ENCODE measurements at places on chromosomes 5 and 9.

DNA sequence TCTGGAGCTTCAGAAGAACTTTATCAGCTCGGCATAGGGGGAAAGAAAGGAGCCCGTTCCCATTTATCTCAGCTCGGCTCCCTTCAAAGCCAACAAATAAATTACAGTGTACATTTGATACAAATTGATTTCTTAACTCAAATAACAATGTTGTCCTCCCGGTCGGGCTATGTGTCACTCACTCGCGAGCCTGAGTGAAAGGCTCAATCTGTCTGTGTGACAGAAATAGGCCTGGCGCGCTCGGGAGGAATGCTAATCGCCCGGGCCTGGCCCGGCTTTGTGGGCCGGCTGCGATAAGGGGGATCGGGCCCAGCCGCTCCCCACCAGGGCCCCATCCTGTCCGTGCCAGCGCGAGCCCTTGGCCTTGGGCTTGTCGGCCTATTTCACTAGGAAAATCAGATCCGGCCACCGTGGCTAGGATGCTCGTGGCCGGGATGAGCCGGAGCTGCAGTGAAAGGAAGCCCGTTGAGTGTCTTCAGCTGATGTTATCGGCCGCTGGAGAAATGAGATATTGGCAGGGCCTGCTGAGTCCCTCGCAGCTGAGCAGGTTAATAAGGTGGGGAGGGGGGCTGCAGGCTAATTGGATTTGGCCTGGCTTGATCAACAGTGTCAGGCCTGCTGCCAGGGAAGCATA is 258.7 kb downstream of the IRX1 start:
- no peak for DNase-seq

DNA sequence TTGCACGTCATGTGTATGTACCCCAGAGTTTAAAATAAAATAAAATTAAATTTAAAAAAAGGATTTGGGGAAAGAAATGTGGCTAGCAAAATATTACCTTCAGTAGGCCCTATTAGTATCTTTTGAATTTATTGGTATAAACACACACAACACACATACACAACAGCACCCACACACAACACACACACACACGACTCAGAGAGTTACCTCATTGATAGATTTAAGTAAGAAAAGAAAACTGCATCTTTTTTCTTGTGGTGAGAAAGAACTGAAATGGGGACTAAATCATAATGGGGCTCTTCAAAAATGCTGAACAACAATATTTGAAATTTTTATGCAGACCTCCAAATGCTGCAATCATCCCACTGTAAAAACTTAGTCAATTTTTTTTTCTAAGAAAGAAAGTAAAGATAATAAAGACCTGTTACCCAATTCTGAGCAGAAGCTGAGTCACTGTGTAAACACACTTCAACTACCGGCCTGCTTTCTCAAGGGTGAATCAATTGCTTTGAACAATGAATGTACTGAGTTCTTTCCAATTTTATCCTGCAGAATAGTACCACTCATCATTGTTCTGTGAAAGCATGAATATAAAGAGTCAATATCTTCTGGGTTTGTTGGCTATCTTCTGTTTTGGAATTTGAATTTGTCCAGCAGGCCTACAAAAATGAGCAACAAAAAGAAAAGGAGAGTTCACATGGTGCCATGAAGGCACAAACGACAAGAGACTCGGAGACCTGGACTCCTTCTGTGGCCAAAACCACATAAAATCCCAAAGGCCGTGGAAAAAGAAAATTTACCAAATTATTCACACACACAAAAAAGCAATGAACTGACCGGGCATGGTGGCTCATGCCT is 57.9 kb upstream of the CCNG1 start:
- DNase-seq = no peak

DNA sequence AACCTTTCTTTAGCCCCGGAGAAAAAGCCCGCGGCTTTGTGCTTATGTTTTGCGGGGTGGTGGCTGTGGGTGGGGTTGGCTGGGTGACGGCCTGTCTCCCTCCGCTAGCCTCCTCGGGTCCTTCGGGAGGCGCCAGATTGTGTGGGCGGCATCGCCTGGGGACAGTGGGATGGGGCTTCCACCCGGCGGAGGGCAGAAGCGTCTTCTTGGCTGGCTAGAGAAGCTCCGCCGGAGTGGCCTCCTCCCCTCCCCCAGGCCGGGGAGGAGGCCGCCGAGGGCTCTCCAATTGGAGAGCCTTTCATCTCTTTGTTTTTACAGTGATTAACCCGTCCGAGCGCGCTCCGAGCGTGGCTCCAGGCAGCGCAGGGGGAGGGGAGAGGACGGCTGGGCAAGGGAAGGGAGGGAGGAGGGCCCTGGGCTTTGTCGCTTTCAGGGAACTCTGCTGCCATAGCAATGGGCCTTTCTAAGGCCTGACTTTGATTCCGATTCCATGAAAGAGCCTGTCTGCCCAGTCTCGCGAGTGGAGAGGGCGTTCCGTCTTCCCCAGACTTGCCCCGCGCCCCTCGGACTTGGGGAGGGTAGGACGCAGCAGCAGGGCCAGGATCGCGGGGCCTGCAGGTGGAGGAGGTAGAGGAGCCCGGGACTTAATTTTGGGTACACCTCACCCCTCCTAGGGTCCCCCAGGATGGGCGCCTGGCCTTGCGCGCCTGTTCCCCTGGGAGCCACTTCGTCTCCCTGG is 36.7 kb upstream of the TIFAB start:
- DNase-seq = peak; percentile 16

- no peak for DNase-seq
Observed at GRCh38 chr5:43859309-43859708, 256.3 kb downstream of the NNT start.

DNA sequence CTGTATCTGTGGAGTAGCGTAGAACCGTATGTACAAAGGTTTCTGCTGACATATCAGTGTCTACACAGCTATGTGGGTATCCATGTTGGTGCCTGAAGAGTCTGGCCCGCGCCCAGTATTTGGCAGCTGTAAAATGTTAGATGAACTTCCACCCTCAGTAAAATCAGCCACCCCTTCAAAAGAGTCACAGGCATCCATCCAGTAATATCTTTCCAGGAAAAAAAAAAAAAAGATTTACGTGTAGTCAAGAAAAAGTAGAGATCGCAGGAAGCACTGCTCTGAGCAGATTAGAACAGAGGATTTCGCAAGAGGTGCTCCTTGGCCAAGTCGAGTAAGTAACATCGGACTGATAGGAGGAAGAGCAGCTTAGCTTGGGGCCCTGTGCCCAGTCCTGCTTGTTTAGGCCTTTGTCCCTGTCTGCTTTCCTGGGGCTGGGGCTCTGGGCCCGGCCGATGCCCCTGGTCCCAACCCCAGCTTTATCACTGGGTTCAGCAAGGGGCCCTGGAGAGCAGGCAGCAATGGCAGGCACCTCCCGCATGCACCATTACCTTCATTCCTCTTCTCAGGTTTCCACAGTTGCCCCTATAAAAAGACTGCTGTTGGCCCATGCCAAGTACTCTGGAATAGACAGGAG is 21.2 kb downstream of the DAPK1 start:
- no peak for DNase-seq

GRCh38 chr9:9341203-9341602 is 1271.6 kb downstream of the PTPRD start:
- no peak for DNase-seq

GRCh38 chr5:13498279-13498678 is 446.2 kb downstream of the DNAH5 start:
- DNase-seq = no peak

DNA sequence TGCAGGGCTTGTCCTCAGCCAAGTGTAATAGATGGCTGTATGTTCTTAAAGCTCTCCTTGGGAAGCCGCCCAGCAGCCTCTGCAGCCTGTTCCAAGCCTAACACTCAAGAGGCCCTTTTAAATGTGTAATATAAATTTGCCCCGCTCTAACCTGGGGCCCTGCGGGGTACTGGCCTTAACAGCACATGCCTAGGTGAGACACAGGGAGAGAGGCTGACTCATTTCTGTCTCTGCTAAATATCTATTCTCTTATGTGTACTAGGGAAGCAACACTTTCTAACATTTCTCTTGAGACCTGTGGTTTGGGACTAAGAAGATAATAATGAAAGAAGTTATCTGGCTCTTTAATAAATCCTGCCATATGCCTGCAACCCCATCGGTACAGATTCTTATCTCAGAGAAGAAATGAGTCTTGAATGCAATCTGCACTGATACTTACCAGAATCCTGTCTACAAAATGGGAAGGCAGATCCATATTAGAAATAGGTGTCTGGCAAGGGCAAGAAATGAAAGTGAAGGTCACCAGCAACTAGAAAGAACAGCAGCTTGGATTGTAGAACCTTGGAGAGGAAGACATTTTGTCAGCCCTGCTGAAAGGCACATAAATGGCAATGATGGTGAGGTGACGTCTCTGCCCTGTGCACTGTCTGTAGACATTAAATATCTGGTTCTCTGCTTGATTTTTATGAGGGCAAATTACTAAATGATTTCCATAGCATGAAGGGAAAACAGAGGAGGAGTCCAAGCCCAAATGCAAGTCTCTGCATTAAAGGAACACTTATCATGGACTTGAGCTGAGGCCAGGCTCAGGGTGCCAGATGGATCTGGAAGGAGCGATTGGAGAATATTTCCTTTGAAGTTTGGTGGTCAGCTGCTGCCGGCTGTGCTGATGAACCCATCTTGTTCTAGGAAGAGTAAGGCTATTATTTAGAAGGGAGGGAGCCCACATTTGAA is 14.5 kb upstream of the TGFBI start:
- no peak for DNase-seq

DNA sequence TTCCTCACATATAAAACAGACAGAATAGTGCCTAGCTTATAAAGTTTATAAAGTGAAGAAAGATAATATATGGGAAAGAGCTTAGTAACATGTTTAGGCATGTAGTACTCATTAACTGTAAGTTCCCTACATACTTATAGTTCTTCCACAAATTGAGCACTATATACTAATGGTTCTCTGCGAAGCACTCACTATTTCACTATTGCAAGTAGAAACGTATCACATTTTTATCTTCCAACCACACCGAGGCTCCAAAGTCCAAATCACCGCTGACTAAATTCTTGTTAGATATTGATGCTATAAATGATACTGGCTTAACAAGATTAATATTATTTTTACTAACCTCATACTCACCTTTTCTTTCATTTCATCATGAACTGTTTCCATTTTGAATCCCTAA is 61.0 kb downstream of the FBXW11 start:
- DNase-seq = no peak

DNA sequence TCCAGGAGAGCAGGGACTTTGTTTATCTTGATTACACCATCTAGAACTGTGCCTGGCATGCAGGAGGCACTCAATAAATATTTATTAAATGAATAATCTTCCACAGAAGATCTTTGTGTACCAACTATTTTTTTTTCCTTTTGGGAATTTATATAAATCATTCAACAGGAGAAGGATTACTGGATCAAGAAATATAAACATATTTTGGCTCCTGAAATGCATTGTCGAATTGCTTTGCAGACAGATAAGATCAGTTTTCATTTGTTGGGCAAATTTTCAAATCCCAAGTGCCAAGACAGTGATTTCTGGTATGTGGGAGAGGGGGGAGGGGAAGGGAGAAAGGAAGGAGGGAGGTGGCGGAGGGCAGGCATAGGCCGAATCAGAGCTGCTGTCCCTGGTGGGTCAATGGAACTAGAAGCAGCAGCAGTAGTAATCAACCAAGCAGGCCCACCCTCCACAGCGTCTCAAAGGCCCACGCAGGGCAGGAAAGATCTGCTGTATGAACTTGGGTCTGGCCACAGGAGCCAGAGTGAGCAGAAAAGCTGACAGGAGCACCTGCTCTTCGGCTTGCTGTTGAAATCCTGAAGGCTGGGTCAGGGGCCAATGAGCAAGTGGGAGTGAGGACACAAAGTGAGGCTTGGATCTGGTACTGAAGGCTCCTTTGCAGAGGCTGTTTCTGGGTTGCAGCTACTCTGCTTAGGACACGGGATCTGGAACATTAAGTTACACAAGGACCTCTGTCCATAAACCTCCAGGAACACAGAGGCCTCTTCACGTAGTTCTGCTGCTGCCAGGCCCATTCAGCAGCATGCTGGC is 15.8 kb upstream of the TRAF1 start:
- no peak for DNase-seq

DNA sequence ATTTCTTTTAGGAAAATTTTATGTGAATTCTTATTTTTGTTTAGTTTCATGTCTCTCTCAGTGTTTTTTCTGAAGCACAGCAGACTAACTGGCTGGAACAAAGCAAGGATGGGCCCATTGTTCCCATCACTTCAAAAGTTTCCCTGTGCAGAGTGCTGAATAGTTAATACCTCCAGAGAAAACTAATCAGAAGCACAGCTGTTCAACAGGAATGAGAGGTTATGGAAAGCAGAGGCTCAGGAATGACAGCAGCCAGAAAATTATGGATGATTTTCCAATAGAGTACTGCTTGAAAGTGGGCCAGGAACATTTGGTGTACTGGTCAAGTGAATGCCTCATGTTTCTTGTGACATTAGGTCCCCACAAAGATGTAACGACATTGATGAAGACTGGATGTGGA is 173.0 kb upstream of the TARS1 start:
- no peak for DNase-seq

- no peak for DNase-seq
Observed at GRCh38 chr9:95640336-95640735, 123.6 kb upstream of the PTCH1 start.

DNA sequence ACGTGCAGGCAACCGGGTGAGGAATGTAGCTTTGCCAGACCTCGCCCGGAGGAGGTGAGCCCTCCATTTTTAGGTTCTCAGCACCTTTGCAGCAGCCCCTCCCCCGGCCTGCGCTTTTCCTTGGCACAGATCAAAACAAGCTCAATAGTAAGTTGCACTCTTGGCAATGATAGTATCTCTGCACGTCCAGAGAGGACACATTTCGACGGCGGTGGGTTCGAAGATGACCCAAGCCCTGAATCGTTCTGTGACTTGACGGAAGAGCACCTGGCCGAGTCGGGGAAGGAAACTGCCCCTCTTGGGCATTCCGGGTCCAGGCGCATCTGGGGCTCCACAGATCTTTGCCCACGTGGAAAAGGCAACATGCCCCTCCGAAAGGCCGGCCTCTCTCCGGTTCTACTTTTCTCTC is 904 bp downstream of the GDNF start:
- DNase-seq = no peak

DNA sequence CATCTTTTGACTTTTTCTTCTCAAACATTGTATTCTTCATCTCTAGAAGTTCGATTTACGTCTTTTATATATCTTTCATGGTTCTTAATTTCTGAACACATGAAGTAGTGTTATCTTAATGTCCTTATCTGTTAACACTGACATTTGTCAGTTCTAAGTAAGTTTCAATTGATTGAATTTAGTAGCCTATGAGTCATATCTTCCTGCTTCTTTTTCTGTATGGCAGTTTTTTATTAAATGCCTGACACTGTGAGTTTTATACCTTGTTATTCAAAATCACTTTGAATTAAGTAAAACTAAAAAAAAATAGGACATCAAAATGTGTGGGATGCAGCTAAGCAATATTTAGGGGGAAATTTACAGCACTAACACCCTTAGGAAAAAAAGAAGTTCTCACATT is 707.0 kb upstream of the ACO1 start:
- no peak for DNase-seq

DNA sequence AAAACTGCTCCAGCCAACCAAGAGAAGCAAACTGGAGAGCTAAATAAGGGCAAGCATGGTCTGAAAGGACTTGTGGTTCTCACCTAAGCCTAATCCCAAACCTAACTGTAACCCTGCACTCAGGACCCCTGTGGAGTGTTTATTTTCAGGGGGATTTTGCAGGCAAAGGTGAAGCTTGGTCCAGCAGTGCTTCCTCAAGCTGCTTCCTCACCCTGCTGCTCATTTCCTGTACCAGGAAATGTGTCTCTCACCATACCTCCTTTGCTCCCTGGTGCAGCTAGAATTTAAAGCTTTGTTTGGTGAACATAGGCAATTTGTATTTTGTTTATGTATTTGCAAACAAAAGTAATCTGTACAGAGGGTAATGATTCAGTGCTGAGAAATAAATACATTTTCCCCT is 50.2 kb downstream of the CARTPT start:
- no peak for DNase-seq

Data from activated naive CD4-positive, alpha-beta T cell treated with anti-CD3 and anti-CD28 coated beads, Interleukin-2, amount 10 ng/mL, durations not matched to agents 7 days and 5 days (primary cell).